ENCODE measurements at places on chromosomes 7 and 10.

DNA sequence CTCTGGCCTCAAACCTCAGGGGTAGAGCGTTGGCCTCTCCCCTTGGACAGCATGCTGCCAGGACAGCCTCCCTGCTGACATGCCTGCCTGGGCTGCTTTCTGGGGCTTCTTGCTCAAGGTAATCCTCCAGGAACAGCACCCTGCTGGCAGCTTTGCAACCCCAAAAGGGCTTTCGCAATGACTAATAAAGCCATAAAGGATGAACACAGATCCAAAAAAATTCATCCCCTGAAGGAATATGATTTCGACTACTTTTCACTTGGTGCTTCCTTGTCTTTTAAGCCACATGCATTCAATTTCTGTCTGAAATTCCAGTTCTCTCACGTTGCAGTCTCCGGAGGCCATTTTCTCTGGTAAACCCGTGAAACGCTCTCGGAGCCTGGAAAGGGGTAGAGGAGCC is 15.1 kb upstream of the SH3PXD2A start:
- no peak for DNase-seq

DNA sequence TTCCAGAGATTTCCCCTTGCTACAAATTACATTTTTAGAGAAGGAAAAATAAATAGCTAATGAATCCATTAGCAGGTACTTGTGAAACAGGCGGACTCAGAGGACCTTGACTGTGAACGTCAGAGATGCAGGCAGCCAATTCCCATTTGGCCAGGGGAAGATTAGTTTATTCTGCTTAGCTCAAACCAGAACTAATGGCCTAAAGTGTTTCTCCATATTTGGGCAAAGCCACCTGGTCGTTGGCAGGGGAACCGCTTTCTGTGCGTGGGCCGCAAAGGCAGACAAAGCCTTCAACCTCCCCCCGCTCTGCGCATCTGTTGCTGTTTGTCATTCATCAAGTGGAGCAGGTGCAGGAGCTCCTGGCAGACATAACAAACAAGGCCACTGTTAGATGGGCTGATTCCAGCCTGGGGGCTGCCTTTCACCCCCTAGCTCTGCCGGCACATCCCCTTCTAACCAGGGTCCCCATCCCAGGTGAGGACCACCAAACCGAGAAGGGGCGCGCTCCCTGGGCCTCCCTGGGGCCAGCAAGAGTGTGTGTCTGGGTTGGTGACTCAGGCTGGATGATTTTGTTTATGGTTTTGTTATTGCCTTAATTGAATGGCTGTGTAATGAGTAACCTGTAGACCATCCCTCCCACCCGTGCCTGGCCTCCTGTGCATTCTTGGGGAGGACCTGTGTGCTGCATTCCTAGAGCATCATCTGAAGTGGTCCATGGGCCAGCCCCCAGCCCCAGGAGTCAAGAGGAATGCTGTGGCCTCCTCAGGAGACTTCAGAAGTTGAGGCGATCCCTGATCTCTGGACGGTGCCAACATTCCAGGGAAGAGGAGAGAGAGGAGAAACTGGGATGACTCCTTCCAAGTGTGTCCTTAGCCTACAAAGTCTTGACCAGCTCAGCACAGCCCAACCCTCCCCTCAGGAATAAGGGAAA is 14.5 kb upstream of the CPA1 start:
- DNase-seq: no peak

GRCh38 chr10:131641231-131641630 is 259.6 kb upstream of the PPP2R2D start:
- DNase-seq: no peak

DNA sequence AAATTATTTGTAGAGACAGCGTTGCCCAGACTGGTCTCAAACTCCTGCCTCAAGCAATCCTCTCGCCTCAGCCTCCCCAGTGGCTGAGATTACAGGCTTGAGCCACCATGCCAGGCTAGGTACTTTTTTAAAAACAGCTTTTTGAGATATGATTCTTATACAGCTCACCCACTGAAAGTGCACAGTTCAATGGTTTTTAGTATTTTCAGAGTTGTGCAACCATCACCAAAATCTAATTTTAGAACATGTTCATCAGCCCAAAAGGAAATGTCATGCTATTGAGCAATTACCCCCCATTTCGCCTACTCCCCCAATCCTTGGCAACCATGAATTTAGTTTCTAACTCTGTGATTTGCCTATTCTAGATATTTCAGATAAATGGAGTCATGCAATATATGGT is 73.7 kb downstream of the EVX1 start:
- DNase-seq: no peak
